ENCODE measurements at places on chromosomes 3 and 15.

- no peak for DNase-seq
Measured at GRCh38 chr3:56137415-56137814, 330.9 kb downstream of the ERC2 start.

- no peak for DNase-seq
Measured at GRCh38 chr3:112822064-112823055, 24.3 kb downstream of the CD200R1L start.

- no peak for DNase-seq
Measured at GRCh38 chr3:142098964-142099363, 50.4 kb downstream of the TFDP2 start.

- no peak for DNase-seq
Measured at GRCh38 chr3:143627336-143627735, 220.9 kb downstream of the SLC9A9 start.

DNA sequence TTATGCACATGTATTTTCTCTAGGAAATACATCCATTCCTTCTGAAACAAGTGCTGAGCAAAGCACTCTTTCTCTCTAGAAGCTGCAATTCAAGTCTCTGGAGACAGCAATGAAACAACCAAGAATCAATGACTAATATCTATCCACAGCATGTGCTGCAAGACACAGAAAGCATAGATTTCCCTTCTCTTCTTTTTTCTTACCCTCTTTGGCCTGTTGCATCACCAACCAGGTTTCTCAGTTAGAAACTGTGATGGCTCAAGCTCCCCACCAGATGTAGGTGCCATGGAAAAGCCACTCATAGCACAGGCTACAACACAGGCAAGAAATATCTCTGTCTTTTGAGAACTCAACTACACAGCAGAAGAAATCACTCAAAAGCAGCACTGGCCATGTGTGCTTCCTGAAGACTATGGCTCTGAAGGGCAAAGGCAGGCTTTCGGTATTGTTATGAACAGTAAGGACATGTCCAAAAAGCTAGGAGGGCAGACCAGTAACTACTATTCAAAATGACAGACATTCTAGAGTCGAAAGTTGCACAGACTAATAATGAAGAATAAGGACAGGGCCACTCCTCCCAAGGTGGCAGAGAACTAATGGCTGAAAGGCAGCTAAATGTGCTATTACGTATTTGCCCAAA lies 15.5 kb downstream of the ZDHHC3 start:
- no peak for DNase-seq

- no peak for DNase-seq
Measured at GRCh38 chr3:17153209-17153608, 268.5 kb downstream of the PLCL2 start.

DNA sequence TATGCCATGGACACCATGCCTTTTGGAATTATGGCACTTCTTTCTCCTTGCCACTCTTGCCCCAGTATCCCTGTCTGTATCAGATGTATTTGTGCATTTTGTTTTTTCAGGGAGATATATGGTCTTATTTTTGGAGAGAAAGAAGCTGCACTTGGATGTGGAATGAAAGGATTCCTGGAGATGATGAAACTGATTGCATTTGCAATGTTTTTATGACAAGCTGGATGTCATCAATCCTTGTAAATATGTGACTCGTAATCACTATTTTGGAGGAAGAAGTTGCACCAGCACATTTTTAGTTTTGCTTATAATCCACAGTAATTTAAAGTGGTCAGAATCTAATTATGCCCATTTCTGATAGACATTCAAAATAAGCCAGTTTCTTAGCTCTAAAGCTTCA lies 165.0 kb downstream of the NR1D2 start:
- no peak for DNase-seq

DNA sequence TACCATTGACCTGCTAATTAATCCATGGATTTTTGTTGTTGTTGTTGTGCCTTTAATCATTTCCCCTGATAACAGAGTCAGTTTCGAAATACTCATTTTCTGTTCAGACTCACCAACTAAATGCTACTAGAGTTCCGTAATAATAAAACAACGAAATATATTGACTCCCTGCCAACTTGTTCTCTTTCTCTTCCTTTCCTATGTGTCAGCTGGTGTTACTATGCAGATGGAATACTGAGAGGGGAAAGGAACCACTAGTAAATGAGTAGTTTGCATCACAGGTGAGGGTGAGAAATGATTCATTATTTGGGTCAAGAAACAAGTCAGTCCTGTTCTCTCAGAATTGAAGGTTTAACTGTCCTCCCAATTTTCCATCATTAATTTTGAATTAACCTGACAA lies 1027.3 kb downstream of the TUSC7 start:
- DNase-seq, result no peak

DNA sequence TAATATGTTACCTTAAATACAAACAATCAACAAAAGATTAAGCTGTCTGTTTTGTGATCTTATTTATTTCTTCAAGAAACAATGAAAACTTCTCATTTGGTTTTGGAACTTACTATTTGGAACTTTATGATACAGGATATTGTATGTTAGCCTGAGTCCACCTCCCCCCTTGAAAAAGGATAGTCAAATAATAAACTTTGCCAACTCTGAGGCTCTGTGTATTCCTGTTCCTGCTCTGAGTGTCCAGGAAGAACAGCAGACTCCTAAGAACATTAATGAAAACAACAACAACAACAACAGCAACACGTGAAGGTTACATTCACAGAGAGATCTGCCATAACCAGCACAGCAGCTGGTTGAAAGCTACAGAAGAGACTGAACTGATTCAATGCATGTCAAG lies 108.1 kb upstream of the AADACL2 start:
- DNase-seq, result no peak

GRCh38 chr15:43518197-43518761 lies 871 bp downstream of the MAP1A start:
- DNase-seq, result no peak

DNA sequence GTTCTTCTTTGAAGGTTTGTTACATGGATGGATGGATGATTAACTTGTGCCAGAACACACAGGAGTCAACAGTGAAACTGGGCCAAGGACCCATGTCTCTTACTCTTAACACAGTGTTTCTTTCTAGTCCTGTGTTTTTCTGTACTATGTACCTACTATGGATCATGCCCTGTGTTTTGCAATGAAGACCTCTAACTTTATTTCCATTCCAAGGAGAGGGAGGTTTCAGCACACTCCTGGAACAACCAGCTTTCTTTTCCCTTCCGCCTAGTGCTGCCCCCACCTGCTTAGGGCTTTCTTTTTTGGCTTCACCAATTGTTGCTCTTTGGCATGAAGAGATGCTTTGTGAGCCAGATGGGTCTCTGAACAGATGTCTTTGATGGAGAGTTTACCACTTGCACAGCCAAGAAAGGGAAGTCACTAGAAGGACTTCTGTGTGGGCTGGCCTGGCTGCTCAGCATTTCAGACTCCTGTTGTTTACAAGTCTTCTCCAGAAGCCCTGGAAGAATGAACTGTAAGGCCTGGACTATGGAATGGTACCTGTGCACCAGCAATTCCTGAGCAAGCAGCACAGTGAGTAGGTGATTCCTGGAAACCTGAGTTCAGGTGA lies 44.5 kb downstream of the SNAPC5 start:
- DNase-seq, result no peak

GRCh38 chr15:88636050-88636449 lies 2.8 kb upstream of the ISG20 start:
- no peak for DNase-seq

GRCh38 chr15:25899870-25900269 lies 36.7 kb upstream of the ATP10A start:
- DNase-seq, result no peak

DNA sequence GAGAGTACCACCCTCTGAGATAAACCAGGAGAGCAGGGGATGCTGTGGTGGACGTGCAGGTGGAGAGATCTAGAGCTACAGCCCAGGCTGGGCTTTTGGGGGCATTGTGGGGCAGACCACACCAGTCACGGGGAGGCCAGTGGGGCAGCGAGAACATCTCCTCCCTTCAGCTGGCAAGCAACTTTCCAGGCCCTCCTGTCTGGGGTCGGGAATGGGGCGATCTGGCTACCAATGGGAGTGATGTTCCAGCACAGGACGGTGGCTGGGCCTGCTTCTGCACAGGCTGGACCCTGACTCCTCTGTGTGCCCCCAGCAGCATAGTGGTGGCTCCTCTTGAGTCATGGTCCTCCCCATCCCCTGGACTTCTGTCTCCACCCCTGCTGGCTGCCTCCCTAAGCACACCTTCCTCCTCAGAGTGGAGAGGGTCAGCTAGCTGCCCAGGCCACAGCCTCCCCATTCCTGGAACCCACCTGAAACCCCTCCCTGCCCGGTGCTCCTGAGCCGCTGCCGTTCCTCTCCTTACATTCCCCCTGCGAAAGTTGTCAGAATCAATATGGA lies 16.1 kb downstream of the IRAK2 start:
- no peak for DNase-seq

GRCh38 chr3:30583973-30584372 lies 22.4 kb upstream of the TGFBR2 start:
- no peak for DNase-seq

DNA sequence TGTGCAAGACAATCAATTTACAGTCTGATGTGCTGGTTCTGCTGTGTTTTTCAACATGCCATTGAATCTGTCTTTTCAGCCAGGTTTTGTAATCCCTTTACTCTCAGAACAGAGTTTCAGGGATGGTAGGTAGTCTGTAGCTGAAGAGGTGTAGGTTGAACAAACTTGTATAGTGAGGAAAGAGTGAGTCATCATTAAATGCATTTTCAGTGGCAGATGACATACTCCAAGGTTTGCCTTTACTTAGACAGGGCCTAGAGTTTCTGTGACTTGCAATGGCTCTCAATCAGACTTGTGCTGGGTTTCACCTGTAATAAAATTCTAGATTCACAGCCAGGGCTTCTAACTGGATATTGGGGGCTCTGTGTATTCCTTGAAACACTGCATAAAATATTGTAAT lies 94.6 kb downstream of the CYP19A1 start:
- no peak for DNase-seq

- DNase-seq, result no peak
Measured at GRCh38 chr3:28347374-28348264, 902 bp upstream of the ZCWPW2 start.

DNA sequence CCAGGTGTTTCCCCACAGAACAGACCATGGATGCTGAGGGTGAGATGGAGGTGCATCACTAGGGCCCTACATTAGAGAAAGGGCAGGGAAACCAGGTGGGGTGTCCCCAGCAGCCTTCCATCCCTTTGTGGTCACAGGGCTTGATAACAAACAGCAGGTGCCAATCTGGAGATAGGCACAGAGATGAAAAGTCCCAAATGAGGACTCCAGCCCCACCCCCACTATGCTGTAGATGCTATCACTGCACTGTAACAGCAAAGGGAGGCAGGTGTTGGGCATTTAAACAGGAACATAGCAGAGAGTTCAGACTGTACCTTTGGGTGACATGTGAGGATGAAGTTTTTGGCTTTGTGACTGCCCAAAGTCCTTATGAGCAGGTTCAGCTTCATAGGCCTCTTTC lies 21.4 kb downstream of the IL20RB start:
- DNase-seq, result no peak

DNA sequence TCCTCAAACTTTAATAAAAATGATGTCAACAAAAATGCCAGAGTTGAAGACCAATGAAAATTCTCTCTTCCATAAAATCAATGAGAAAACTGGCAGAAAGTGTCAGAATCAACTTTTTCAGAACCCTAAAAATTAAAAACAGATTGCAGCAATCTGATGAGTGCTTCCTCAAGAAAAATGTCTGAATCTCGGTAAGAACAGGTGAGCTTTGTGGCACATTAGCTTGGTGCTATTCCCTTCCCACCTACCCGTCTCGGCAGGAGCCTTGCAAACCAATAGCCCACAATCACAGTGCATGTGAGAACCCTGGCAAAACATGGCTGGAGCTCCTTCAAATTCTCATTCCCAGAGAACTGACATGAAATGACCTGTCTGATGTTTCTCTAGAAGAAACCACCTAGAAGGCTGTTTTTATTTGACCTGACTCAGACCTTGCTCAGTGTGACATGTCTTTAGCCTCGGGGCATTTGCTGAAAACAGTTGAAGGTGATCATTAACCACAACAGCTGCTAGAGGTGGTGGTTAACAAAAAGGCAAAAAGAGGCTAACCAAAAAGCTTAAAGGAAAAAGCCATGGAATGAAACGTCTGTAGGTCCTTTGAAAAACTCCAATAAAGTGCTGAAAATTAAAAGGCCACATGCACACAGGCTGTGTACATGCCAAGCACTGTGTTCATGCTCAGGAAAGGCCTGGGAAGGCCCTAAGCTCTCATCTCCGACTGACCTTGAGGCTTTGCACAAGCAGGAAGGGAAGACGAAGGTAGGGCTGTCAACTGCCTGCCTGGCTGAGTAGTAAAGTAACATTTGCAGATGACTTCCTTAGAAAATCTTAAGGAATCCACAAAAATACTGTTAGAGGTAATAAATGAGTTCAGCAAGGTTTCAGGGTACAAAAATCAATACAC lies 253.0 kb upstream of the NSMCE3 start:
- no peak for DNase-seq

DNA sequence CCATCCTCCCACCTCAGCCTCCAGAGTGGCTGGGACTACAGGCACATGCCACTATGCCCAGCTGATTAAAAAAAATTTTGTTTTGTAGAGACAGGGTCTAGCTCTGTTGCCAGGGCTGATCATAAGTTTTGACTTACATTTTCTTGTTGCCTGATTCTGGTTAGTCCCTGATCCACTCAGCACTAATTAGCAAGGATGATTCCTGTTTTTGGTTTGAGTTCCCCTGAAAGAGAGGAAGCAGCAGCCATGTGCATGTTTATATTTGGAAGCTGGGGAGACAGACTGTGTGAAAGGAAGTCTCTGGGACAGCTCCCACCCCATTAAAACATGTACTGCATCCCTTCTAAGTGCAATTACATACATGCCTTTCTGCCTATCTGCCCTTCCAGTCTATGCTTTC lies 3.6 kb upstream of the NCK1 start:
- DNase-seq, result no peak

DNA sequence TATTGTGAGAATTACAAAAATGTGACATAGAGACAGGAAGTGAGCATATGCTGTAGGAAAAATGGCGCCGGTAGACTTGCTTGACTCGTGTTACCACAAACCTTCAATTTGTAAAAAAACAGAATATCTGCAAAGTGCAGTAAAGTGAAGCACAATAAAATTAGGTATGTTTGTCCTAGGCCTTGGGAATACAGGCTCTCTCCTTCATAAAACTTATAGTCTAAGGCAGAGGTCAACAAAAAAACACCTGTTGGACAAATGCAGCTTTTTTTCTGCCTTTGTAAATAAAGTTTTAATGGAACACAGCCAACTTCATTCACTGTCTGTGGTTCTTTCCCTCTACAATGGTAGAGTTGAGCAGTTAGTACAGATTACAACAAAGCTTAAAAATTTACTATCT lies 216.8 kb upstream of the SATB1 start:
- no peak for DNase-seq

DNA sequence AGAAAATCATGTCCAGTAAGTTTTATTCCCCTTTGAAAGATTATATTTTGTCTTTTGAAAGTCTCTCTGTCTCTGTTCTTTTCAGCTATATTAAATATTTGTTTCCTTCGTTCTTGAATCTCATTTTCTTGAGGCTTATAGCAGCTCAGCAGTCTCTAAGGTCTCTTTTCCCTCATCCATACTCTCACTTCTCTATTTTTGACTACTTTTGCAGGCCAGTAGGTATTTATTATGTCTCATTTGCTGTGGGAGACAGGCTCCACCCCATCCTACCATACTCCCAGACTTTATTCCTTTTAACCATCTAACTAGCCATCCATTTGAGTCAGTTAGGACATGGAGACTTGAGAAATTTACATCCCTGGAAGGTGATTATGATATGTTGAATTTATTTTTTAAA lies 71.0 kb downstream of the FILIP1L start:
- DNase-seq, result no peak

All from non-pigmented ciliary epithelial cell (primary cell).